ENCODE measurements at places on chromosomes 11 and 22. TPM values are rescaled to one million over a fixed set of nuclear protein-coding genes. Genes with fewer than 3 reads are reported as not detected.
A peak's percentile ranks its signal among the peaks of the same experiment; 100 is the strongest.

Gene IGSF9B
- total RNA-seq, result under 0.01 TPM

Gene MYO18B
- not detected for total RNA-seq

Gene HTR3B
- total RNA-seq, result not detected

Gene HEPHL1
- under 0.01 TPM for total RNA-seq

Gene CYB5R3
- 44.1 TPM for total RNA-seq

Gene SSH3
- total RNA-seq, result 7.3 TPM

Gene KRTAP5-9
- not detected for total RNA-seq

DNA sequence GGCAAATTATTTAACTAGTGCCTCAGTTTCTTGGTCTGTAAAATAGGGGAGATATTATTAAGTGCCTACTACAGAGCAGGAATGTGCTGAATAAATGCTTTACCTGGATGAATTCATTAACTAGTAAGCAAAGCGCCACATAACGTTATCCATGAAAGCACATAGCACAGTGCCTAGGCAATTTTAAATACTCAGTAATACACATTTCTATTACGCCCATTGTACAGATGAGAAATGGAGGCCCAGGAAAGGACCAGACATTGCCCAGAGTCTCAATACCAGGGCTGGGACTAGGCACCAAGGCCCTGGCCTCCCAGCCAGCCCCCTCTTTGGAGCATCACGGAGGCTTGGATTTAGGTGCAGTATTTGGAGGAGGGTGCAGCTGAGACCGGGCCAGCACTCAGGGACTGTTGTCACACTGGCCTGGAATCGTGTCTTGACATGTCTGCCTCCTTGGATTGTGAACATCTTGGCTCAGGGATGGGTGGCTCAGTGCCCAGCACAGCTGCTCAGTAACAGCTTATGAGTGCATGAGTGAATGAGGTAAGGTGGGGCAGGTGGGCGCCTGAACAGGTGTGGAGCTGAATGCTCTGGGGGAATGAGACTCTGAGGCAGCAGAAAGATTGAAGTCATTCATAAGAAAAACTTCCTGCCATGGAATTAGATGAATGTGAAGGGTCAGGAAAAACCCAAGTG is 42.1 kb upstream of the TPBGL start:
- no peaks in the 10 kb centered on the region for H3K4me1 ChIP-seq
- H3K36me3 ChIP-seq, result no peaks in the 10 kb centered on the region
- no peak overlapping the region for H3K27ac ChIP-seq
- peaks cover 67% of the 10 kb centered on the region for H3K27me3 ChIP-seq
- no peak for DNase-seq

DNA sequence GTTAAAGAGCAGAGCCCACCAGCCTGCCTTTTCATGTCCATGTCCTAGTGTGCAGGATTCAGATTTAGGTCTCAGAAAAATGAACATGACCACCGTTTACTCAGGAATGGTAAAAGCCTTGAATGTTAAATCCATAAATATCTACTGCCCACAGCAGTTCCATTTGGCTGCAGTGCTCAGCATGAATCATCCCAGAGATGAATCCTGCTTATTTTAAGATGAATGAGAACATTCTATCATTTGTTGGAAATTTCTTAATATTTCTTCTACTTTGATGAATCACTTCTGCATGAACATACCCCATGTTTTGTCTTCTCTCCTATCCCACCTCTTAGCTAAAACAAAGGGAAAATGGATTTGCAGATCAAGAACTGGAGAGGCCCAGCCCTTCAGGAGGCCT is 47.5 kb upstream of the AQP11 start:
- H3K27me3 ChIP-seq, result no peaks in the 10 kb centered on the region
- peaks cover 5% of the 10 kb centered on the region for H3K4me1 ChIP-seq
- H3K4me3 ChIP-seq, result no peak overlapping the region
- peak; percentile 78 for DNase-seq
- no peak overlapping the region for H3K27ac ChIP-seq

GRCh38 chr11:121722431-121723245 is 269.9 kb upstream of the SORL1-AS1 start:
- H3K36me3 ChIP-seq, result no peaks in the 10 kb centered on the region
- DNase-seq, result peak; percentile 89
- no peaks in the 10 kb centered on the region for H3K27me3 ChIP-seq

- H3K36me3 ChIP-seq, result peaks cover 4% of the 10 kb centered on the region
- no peaks in the 10 kb centered on the region for H3K27me3 ChIP-seq
- peak overlapping the region; percentile 93 for H3K27ac ChIP-seq
- no peak overlapping the region for H3K4me3 ChIP-seq
Observed at GRCh38 chr11:78786086-78786485, 211.4 kb upstream of the NARS2 start.

DNA sequence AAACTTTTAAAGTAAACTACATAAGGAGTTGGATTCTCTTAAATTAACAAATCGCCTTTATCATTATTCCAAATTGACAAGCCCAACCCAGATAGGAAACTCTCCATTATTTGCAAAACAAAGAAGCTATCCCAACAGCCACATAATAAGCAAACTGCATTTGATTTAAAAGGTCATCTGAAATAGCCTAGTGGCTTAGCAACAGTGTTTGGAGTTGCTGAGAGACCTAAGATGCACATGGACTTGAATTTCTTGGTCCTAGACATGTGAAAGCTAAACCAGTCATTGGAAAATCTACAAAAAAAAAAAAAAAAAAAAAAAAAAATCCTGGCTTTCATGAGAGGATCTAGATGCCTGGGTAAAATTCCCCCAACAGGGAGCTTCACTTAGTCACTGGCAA is 69.5 kb downstream of the PRCP start:
- no peaks in the 10 kb centered on the region for H3K4me1 ChIP-seq
- DNase-seq, result no peak
- no peak overlapping the region for H3K27ac ChIP-seq
- H3K36me3 ChIP-seq, result peaks cover 2% of the 10 kb centered on the region

DNA sequence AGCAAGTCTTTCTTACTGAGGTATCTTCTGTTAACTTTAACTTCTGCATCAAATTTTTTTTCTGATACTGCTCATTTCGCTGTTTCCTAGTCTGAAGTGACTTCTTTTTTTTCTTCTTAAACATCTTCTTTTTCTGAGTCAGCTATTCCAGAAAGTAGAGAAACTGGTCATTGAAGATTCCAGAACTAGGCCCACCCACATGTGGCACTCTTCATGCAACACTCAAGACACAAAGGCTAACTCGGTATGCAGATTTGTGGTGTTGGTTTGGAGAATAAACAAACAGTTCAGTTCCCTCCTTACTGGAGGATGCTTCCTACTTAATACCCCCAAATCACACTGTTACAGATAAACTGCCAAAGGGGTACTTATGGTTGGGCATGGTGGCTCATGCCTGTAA is 25.2 kb upstream of the MTCH2 start:
- no peaks in the 10 kb centered on the region for H3K27me3 ChIP-seq
- no peak overlapping the region for H3K4me3 ChIP-seq
- H3K36me3 ChIP-seq, result no peaks in the 10 kb centered on the region
- peaks cover 3% of the 10 kb centered on the region for H3K4me1 ChIP-seq

GRCh38 chr11:90809581-90809980 is 586.7 kb upstream of the CHORDC1 start:
- no peak overlapping the region for H3K27ac ChIP-seq
- no peaks in the 10 kb centered on the region for H3K27me3 ChIP-seq
- H3K36me3 ChIP-seq, result no peaks in the 10 kb centered on the region

DNA sequence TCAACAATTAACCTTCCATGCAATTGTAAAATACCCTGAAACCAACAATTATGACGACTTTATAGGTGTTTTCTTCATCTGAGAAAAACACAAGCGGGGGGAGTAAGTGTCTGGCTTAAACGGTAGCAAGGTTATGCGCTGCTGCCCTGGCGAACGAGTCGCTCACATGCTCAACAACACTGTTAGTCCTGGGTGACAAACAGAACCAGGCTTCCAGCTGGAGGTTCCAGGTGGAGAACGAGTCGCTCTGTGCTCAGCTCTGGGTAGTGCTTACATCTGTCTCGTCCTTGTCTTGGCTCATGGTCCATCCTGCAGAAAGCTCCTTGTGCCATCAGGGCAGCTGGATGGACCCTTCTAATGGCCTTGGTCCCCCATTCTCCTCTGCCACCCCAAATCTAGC is 48.2 kb downstream of the PC start:
- no peak for DNase-seq
- H3K4me1 ChIP-seq, result peaks cover 18% of the 10 kb centered on the region
- no peak overlapping the region for H3K27ac ChIP-seq
- no peaks in the 10 kb centered on the region for H3K27me3 ChIP-seq
- peaks cover 3% of the 10 kb centered on the region for H3K36me3 ChIP-seq

- H3K36me3 ChIP-seq, result peaks cover 9% of the 10 kb centered on the region
- H3K27ac ChIP-seq, result no peak overlapping the region
- DNase-seq, result peak; percentile 52
- no peak overlapping the region for H3K4me3 ChIP-seq
Observed at GRCh38 chr11:111836721-111837120, 34.7 kb downstream of the ALG9 start.

DNA sequence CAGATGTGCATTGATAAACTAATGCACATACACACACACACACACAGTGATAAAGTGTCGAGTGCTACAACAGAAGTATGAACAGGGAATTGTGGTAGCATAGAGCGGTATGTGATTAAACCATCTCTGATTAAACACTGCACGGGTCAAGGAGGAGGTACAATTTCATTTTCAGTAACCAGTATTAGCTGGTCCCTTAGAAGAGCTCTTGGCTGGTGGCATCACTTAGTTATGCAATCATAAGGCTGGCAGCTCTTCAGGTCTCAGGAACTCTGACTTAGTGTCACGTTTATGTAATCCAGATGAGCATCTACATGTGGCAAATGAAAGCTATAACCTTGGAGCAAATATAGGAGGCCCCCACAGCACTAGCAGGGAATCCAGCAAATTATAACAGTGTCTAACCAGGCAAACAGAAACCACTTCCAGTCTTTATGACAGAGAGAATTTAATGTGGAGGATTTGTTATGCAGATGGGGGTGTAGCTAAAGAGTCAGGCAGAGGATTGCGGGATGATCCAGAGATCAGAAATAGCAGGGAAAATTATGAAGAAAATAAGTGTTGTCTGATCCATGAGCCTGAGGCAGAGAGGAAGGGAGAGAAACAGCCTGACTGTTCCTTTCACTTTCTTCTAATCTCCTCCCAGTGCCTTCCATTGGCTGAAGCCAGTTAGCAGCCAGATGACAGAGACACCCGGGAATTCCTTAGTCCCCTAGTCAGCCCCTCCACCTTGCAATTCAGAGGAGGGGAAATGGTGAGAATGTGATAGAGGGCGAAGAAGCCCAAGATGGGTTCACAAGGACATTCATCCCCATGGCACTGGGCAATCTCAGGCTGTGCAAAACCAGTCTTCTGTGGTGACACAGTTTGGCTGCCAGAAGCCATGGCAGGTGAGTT is 533.1 kb upstream of the TENM4 start:
- H3K36me3 ChIP-seq, result no peaks in the 10 kb centered on the region
- peaks cover 1% of the 10 kb centered on the region for H3K4me1 ChIP-seq
- H3K27me3 ChIP-seq, result no peaks in the 10 kb centered on the region
- no peak overlapping the region for H3K27ac ChIP-seq

- peaks cover 10% of the 10 kb centered on the region for H3K4me1 ChIP-seq
- peak overlapping the region; percentile 42 for H3K27ac ChIP-seq
- H3K27me3 ChIP-seq, result no peaks in the 10 kb centered on the region
- no peaks in the 10 kb centered on the region for H3K36me3 ChIP-seq
Observed at GRCh38 chr11:86761978-86762377, 38.4 kb upstream of the PRSS23 start.

Measured in IMR-90 (cell line).